ENCODE measurements at places on chromosomes 1 and 21.

- DNase-seq, result no peak
Measured at GRCh38 chr1:187842406-187843165, 1013.8 kb downstream of the PLA2G4A start.

- no peak for DNase-seq
Measured at GRCh38 chr1:92831368-92831761, 475 bp upstream of the RPL5 start.

- no peak for DNase-seq
Measured at GRCh38 chr21:33870768-33871167, 44.8 kb downstream of the ATP5PO start.

DNA sequence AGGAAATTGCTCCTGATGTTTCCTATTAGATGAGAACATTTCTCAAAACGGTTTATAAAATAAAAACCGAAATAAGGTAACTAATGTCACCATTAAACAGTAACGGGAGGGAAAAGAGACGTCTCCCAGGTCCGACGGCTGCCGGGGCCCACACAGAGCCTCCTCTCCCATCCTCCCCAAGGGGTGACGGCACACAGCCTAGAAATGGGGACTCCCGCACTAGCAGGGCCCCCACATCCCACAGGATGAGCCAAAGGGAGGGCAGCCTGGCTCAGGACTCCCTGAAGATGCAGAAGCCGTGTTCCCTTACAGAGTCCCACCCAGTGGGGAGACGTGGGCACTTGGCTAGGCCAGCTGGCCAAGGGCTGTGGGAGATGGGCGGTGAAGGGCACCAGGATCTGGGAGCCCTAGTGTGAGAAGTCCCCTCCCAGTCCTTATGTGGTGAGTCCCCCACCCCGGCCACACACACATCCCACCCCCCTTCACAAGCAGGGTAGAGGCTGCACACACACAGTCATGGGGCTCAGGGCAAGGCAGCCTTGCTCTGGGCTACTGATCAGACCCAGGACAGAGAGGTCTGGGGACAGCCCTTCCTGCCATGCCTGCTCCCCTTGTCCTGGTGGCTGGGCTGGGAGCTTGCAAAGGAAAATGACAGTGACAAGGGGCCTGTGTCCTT, 3.3 kb downstream of the KRTAP10-3 start:
- DNase-seq, result no peak

DNA sequence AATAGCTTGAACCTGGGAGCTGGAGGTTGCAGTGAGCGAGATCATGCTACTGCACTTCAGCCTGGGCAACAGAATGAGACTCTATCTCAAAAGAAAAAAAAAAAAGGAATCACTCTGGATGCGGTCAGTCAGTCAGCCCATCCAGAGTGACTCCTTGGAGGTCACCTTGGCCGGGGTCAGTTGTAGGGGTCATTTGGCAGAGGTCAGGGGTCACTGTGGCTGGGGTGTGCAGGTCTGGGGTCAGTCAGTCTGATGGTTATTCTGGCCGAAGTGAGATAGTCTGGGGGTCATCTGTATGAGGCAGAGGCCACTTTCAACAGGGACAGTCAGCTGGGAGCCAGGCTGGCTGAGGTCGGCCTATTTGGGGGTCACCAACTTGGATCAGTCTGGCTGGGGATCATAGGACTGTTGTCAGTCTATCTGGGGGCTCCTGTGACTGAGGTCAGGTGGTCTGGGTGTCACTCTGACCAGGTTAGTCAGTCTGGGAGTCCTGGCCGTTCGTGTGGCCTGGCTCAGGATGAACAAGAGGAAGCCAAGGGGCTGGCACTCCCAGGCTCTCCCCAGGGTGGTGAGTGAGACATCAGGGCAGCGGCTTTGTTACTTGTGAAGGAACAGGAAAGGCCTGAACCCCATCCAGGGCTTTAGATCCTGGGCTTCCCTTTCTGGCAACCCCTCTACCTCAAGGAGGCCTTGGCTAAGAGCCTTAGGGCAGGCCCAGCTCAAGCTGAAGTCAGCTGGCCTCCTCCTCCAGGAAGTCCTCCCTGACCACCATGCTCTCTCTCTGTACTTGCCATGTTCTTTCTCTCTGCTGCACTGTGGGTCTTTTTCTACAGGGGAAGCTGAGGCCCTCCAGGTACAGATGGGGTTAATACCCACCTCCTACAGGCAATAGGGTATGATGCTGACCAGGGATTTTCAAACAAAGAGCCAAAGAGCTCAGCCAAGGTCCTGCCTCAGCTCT, 15.1 kb downstream of the PTPRU start:
- DNase-seq, result no peak

DNA sequence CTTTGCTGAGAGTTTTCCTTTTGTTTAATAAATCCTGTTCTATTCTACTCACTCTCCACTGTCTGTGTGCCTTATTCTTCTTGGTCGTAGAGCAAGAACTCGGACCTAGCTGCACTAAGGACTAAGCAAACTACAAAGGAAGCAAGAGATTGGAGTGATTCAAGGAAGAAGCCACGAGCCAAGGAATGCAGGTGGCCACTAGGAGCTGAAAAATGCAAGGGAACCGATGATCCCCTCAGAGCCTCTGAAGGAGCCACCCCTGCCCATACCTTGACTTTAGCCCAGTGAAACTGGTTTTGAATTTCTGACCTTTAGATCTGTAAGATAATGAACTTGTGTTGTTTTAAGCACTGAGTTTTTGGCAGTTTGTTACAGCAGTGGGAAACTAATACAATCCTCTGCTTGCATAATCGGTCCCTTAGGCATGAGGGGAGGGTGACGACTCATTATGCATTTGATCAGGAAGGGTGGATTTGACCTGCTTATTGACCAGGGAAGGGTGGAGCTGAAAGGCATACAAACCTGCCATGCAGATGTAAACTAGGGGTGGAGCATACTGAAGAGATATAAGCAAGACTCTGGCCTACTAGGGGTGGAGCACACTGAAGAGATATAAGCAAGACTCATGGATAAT, 6.2 kb upstream of the CA6 start:
- DNase-seq, result no peak

DNA sequence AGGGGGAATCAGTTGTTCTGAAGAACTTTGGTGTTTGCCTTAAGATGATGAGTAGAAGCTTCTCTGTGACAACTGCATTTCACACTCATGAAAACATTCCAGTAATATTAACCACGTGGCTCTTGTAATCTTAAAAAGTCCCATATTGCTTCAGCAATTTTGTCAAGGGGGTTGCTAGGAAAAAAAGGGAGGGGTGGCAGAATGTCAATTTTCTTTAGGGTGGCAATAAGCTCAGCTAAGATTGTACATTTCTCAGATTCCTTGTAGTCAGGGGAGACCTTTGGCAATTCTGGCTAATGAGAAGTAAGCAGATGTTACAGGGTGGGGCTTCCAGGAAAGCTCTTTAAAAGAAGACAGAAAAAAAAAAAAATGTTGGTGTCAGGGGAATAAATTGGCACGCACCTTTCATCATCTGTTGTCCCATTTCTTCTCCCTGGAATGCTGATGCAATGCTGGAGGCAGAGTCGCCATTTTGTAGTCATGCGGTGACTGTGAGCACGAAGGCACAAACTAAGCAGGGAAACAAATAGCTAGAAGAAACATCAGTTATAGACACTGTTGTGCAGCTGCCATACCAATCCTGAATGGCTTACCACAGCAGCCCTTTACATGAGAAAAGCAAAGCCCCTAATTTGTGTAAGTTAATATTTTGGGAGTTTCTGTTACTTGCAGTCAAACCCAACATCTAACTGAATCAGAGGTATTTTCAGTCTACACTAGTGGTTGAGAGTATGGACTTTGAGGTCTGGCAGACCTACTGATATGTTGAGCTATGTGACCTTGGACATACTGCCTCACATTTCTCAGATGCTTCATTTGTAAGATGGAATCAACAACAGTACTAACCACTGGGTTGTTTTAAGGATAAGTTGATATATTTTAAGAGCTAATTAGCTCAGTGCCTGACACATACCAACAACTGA, 56.1 kb upstream of the MRPS6 start:
- no peak for DNase-seq

- DNase-seq, result no peak
Measured at GRCh38 chr1:235735621-235736020, 86.0 kb upstream of the GNG4 start.

DNA sequence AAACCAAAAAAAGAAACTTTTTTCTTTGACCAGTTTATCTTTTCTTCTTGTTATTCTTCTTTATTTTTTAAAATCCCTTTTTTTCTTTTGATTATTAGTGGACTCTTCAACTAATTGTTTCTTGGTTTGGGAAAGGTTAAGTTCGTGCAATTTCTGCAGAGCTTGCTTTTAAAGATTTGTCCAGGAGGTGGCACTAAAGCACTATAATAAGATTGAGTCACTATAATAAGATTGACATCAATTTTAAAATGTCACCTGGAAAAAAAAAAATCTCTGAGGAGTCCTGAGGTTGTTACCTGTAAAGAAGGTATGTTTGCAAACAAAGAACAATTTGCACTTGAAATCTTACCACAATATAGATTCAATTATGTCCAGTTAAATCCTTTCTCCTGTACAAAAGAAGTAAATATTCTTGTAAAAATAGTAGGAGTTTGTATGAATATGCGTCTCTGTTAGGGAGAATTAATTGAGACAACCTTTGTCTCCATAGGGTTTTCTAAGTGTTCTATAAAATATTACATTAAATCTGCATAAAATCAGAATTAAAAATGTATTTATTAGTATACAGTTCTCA, 166.7 kb downstream of the ADGRL4 start:
- DNase-seq, result peak; percentile 1
